Fibroblast of upper back skin (primary cell): ENCODE measurements at places on chromosomes 1 and 21.

- DNase-seq = peak; percentile 63
Observed at GRCh38 chr1:46181343-46182260, 5.3 kb upstream of the P3R3URF start.

DNA sequence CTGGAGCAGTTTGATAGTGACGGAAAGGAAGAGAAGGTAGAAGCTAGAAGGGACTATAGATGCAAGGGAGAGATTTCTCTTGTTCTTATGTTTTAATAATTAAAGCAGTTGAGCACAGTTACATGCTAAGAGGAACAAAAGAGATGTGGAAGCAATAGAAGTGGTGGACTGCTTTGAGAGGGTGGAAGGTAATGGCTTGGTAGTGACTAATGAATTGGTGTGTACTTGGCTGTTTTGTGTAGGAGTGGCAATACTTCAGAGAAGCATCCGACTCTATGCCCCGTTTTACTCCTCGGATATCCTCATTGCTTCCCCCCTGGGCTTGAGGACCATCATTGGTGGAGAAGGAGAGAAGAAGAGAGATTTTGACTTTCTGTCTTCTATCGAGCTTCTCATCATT lies 12.8 kb downstream of the UTP25 start:
- DNase-seq = no peak

- DNase-seq = peak; percentile 5
Observed at GRCh38 chr1:244598611-244599010, 54.3 kb upstream of the DESI2 start.

DNA sequence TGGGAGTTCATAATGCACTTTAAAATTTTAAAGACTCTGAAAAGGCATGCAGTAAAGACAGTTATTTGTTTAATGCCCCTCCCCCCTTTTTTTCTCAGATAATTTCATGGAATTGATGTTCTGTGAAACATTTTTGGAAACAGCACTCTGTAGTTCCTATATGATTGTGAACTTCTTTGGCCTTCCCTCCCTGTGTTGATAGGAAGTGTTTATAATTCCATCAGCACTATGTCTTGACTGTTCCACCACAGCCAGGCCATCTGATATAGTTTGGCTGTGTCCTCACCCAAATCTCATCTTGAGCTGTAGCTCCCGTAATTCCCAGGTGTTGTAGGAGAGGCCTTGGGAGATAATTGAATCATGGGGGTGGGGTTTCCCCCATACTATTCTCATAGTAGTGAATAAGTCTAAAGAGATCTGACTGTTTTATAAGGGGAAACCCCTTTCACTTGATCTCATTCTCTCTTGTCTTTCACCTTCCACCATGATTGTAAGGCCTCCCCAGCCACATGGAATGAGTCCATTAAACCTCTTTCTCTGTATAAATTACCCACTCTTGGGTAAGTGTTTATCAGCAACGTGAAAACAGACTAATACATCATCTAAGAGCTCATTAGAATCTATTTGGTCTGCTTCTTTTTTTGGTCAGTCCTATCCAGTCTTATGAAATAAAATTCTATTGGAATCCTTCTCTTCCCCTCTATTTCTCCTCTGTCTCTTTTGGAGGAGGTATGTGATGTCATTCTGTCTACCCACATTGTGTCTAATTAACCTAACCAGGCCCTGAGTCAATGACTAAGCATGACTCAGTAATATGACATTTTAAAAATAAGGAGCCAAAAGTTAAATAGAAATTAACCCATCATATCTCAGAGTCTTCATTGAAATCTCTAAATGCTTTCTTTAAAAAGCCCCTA lies 8.9 kb downstream of the CCDC185 start:
- DNase-seq = peak; percentile 84

DNA sequence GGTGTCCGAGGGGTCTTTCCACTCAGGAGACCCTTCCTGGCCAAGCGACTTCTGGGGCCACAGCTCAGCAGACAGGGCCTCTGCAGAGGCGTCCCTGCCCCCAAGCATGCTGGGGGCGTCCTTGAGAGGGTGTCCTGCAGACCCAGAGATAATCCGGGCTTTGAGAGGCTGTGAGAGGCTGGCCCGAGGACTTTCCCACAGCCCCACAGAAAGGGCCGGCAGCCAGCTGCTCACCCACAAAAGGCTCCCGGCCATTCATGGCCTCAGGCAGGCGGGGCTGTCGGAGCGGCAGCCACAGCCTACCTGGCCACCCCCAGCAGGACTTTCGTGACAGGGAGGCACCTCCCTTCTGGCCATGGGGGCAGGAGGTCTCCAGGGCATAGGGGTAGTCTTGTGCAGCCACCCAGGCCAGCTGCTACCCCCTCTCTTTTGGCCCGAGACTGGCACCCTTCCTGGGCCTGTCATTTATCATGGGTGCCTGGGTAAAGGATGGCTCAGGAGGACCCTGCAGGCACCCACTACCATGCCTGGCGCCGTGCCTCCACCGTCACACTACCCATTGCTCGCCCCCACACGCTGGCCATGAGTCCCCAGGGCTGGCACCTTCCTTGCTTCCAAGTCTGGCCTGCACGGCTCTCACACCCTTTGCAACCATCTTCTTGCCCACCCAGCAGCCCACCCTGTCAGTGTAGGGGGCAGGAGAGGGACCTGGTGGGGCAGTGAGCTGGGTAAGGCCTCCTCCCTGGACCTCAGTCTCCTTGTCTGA lies 11.1 kb upstream of the TNFRSF14 start:
- DNase-seq = no peak

- no peak for DNase-seq
Observed at GRCh38 chr1:192566657-192567056, 8.9 kb upstream of the RGS1 start.

DNA sequence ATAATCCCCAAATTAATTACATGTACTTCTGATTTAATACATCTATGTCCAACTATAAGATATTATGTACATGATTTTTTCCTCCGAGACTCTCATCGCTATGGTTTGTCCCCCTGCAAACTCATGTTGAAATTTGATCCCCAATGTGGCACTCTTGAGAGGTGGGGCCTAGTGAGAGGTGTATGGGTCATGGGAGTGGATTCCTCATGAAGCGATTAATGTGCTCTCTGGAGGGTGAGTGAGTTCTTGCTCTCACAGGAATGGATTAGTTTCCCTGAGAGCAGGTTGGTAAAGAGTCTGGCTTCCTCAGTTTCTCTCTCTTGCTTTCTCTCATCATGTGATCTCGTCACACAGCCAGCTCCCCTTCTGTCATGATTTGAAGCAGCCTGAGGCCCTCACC lies 16.1 kb downstream of the HSF2BP start:
- no peak for DNase-seq

GRCh38 chr1:90434460-90434859 lies 282.6 kb downstream of the BARHL2 start:
- no peak for DNase-seq

GRCh38 chr21:42461185-42461520 lies 34.9 kb downstream of the RSPH1 start:
- DNase-seq = no peak

- DNase-seq = no peak
Observed at GRCh38 chr1:24286246-24287010, 32.7 kb upstream of the GRHL3 start.

- peak; percentile 97 for DNase-seq
Observed at GRCh38 chr1:178093494-178093950, 382 bp upstream of the RASAL2 start.

- DNase-seq = peak; percentile 16
Observed at GRCh38 chr1:10431070-10431730, 967 bp downstream of the CENPS start.

GRCh38 chr1:14067711-14068110 lies 367.7 kb downstream of the PRDM2 start:
- DNase-seq = no peak

DNA sequence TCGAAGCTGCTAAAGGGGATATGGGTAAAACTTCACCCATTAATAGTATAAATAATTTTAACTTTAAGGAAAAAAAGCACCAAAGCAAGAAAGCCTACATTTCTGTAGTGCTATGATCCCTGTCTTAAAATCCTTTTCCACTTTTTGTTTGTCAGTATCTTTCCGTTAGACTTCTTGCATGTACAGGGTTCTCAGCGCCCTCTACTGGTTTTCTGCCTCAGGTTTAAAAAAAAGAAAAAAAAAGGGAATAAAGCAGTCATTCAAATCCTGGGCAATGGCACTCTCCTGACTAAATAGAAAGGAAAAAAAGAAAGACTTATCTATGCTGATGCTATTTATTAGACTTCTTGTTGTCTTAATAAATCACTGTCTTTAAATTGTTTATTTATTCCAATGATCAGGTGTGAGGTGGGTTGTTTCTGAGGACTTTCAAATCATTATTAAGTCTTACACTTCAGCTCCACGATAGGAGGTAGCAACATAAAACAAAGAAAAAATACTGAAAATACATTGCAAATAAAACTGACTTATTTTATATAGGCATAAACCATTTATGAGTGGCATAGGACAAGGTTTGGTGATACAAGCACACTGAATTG lies 475.4 kb upstream of the NR5A2 start:
- DNase-seq = peak; percentile 70

GRCh38 chr1:160726498-160727315 lies 12.3 kb upstream of the SLAMF7 start:
- DNase-seq = peak; percentile 51

- DNase-seq = peak; percentile 4
Observed at GRCh38 chr1:212858461-212859265, 588 bp downstream of the FLVCR1 start.

DNA sequence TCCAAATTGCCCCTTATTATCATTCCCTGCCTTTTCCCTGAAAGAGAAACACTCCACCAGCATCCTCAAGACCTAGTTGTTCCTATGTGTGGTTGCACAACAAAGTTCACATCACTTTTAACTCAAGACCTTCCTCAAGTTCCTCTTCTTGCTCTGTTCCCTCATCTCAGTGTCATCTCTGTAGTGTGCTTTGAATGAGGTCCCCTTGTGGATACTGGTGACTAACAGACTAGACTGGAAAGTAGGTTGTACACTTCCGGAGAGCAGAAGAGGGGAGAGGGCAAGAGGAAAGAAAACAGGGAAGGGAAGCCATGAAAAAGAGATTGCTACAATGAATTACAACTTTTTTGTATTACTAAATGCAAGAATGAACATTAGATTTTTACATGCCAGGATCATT lies 853.8 kb downstream of the USP25 start:
- DNase-seq = no peak

- DNase-seq = no peak
Observed at GRCh38 chr1:48028218-48029069, 31.3 kb upstream of the TRABD2B start.

GRCh38 chr1:20723159-20723536 lies 5.3 kb upstream of the KIF17 start:
- no peak for DNase-seq

GRCh38 chr1:109786531-109787021 lies 22.9 kb upstream of the EPS8L3 start:
- DNase-seq = no peak

GRCh38 chr1:83799594-83799993 lies 199.3 kb downstream of the TTLL7 start:
- peak; percentile 61 for DNase-seq

GRCh38 chr1:206925106-206925736 lies 3.5 kb upstream of the FCMR start:
- DNase-seq = no peak

DNA sequence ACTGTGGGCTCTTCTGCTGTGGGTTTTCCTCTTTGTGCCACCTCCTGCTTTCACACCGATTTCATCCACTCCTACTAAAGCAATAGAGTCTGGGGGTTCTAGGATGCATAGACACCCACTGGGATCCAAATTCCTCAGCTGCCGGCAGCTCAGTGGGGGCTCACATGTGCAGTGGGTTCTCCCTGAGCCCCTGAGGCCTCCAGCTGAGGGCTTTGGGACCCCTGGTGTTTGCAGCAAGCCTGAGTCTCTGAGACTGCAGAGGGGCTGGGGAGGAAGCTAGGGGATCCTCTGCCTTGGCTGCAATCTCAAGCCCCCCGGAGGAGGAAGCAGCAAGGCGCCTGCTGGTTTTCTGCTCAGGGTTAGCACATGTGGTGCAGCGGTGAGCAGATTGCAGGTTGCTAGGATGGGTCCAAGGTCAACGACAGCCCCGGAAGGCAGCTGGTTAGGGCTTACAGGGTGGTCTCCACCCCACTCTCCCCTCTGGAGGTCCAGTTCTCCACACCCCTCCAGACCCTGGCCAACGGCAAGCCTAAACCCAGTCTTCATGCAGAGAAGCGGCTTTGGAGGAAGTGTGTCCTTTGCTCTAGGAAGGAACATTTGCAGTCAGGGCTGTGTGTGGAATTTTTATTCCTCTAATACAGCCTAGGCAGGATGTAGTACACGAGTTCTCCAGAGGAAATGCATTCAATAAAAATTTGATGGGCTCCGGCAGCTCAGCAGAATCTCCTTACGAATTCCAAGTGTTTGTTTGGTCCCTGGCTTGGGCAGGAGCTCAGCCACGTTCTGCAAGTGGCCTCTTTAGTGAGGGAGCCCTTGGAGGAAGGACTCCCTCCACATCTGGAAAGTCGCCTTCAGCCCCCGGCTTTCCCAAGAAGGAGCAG lies 269.1 kb upstream of the VAMP3 start:
- no peak for DNase-seq

DNA sequence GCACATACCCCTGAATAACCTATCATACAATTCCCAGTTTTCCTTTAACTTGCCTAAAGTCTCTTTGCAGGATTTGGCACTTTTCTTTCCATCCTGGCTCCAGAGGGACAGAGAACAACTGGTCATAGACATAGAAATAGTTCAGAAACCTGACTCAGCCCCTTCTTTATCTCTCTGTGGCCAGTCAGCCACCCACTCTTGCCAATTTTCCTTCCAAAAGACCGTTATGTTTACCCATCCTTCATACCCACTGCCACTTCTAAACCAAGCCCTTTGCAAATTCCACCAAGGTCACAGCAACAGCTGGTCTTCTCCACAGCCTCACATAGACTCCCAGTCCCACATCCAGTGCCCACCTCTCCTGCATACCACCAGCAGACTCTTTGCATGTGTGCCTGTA lies 127.2 kb upstream of the FGGY start:
- DNase-seq = no peak

- no peak for DNase-seq
Observed at GRCh38 chr1:87719658-87720057, 391.0 kb downstream of the LMO4 start.

- DNase-seq = peak; percentile 14
Observed at GRCh38 chr1:159005676-159006075, 4.0 kb upstream of the IFI16 start.

DNA sequence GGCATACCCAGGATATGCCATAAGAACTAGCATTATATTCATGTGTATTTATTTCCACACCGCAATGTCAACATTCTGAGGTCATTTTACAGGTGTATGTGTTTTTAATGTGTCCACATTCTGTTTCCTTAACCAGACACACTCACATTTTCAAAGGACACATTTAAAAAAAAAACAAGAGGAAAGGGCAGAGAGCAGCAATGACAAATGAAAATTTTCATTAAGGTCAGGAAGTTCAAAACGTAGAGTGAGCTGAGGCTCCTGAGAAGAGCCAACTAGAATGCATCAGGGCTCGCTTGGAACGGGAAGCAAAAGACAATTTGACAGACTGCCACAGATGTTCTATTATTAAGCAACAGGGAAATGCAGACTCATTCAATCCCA lies 4.8 kb upstream of the GNPAT start:
- DNase-seq = no peak

- DNase-seq = no peak
Observed at GRCh38 chr1:32073299-32074229, 825 bp downstream of the TMEM39B start.

GRCh38 chr1:192860478-192861185 lies 51.8 kb downstream of the RGS2 start:
- DNase-seq = no peak
